Stimulated activated CD4-positive, alpha-beta T cell treated with anti-CD3 and anti-CD28 coated beads, Interleukin-4, amount 100 ng/mL, for 48 hours (primary cell): ENCODE measurements at places on chromosomes 7 and 10.

DNA sequence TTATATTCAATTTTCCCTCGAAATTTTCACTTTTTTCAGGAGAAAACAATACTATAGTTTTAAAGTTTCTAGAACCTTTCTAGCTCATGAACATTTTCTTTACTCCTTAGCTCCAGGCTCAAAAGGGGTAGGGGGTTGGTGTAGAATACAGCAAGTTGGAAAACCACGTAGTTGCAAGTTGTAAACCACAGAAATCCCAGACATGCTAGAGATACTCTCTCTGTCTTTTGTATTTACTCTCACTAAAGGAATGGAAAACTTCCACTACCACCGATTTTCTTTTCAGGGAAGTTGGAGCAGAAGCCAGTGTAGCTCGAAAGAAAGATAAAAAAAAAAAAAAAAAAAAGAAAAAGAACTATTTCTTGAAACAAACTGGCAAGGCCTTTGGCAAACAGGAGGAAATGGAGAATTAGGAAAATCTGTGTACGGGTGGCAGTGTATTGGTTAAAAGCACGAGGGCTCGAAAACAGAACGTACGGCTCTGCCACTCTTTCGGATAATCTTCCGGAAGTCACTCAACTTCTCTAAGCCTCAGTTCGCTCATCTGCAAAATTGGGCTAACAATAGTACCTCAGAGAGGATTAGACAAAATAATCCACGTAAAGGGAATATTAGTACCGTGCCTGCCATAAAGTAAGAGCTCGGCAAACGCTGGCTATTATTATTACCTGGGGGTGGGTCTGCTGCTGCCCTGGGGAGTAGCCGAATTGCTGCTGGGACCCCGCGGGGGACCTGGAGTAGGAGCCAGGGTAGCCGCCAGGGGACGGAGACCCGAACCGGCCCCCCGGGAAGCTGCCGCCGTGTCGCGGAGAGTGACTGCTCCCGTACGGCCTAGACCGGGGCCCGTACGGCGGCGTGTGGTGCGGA lies 628 bp downstream of the MPLKIP start:
- no peak for DNase-seq

GRCh38 chr10:46077731-46078413 lies 31.8 kb upstream of the MSMB start:
- no peak for DNase-seq

DNA sequence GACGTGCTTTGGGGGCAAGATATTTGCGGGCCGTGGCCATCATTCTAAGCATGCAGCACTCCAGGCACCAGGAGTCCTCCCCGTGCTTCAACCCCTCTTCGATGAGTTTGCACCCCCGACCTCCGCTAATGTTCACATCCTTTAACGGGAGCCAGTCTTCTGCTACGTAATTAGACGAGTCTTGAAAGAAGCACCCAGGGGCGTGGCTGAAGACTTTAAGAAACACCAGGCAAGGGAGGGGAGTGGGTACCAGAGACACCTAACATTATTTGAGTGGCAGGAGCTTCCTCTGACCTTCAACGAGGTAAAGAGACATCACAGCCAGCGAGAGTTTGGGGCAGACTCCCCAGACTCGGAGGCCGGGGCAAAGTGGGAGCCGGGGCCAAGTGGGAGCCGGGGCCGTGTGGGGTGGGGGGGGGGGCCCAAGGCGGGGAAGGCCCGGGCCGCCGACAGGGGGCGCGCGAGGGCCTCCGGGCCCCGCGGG lies 31.1 kb upstream of the TOMM7 start:
- no peak for DNase-seq

GRCh38 chr10:21292763-21293517 lies 232.5 kb downstream of the SKIDA1 start:
- no peak for DNase-seq

- DNase-seq = no peak
Measured at GRCh38 chr10:70566515-70567290, 35.8 kb downstream of the PRF1 start.

DNA sequence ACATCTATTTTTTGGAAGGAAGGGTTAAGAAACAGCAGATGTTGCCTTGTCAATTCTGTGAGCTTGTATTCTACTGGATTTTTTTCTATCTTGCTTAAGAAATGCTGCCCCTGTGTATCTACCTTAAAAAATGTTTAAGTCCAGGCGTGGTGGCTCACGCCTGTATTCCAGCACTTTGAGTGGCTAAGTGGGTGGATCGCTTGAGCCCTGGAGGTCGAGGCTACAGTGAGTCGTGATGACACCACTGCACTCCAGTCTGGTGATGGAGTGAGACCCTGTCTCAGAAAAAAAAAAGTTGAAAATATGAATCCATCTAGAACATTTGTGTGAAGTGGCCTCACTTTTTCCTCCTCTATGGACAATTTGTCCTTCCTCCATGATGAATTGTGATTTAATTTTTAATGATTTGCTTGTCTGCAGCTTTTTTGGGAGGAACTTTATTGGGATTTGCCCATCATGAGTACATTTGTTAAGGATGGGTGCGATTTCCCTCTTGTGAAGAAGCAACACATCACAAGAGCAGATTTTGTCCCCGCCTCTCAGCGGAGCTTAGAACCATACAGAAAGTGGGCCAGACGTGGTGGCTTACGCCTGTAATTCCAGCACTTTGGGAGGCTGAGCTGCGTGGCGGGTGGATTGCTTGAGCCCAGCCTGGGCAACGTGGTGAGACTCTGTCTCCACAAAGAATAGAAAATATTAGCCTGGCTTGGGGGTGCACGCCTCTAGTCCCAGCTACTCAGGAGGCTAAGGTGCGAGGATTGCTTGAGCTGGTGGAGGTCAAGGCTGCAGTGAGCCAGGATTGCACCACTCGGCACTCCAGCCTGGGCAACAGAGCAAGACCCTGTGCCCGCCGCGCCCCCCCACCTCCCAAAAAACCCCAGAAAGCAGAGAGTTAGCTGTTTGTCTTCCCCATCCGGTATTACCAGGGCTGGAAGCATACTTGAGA lies 57.7 kb downstream of the DNAJB6 start:
- DNase-seq = no peak

DNA sequence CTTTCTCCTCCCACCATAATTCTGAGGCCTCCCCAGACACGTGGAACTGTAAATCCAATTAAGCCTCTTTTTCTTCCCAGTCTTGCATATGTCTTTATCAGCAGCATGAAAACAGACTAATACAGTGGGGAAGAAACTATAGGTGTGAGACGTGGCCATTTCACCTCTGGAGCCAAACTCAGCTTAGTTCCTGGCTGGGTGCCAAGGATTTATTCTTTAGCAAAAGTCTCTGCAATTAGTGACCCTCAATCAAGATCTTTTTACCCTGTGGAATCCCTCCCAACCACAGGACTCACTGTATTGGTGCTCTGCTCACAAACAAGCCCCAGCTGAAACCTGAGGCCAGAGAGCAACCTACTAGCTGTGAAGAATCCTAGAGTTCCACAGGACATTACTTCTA lies 28.1 kb upstream of the SFTPD start:
- no peak for DNase-seq

DNA sequence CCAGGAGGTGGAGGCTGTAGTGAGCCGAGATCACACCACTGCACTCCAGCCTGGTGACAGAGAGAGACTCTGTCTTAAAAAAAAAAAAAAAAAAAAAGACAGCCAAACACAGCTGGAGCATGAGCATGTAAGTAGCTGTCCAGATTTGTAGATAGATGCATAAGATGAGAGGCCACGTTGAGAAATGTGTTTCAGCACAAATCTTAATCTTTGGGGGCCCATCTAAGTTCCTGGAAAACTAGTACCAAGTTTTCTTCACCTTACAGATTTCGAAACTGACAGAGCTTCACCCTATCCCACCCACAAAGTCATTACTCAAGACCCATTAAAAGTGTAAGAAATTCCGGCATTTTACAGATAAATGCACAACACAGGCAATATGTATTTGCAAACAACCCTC lies 208.2 kb downstream of the PARD3 start:
- DNase-seq = no peak

- no peak for DNase-seq
Measured at GRCh38 chr10:16964576-16965343, 147.5 kb upstream of the RSU1 start.

GRCh38 chr10:97057491-97058235 lies 128.1 kb downstream of the SLIT1 start:
- DNase-seq = no peak

- peak; percentile 44 for DNase-seq
Measured at GRCh38 chr7:50092579-50093491, at the start of gene ZPBP. Gene ZPBP (minus strand): TSS chr7:50093246. CDS start chr7:50093194, 52 bp downstream.

DNA sequence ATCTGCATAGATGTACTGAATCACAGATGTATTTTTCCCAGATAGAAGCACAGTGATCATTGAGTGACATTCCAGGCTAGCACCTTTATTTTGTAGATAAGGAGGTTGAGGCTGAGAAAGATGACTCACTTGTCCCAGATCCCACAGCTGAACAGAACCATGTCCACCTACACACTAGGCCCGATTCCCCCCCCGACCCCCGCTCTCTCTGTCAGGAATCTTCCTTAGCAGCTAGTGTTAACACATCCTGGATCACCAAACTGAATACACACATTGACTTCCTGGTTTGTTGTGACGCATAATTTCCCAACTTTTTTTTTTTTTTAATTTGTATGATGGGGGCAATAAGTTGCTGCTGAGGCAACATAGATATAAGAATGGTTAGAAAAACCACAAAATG lies 5.2 kb downstream of the SFMBT2 start:
- no peak for DNase-seq

DNA sequence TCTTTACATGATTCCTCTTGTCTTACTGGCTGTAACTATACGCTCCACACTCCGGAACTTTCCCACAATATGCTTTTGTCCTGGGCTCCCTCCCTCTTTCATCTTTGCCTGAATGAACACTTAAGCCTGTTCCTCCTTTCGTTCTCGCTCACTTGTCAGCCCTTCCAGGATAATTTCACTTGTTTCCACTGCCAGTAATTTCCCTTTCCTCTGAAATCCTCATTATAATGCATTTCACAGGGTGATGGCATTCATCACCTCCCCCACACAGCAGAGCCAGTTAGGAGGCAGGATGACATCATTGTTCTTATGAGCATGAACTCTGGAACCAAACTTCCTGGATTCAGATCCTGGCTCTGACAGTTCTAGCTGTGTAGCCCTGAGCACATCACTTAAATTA lies 372.6 kb downstream of the GPR158 start:
- no peak for DNase-seq

- no peak for DNase-seq
Measured at GRCh38 chr10:29886299-29886698, 173.1 kb downstream of the JCAD start.

GRCh38 chr10:86721232-86721631 lies 35.2 kb upstream of the BMPR1A start:
- DNase-seq = no peak

DNA sequence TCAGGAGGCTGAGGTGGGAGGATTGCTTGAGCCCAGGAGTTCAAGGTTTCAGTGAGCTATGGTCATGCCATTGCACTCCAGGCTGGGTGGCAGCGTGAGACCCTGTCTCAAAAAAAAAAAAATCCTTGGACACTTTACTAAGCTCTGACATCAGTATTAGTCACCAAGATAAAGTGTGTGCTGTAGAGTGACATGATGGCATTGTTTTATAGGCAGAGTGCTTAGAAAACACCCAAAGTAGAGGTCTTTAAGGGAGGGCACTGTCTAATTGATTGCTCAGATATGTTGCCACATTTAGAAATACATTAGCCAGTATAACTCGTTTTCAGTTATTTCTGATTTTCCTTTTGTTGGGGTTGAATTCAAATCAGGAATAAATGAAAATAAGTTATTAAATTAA lies 235.9 kb downstream of the REEP3 start:
- no peak for DNase-seq

GRCh38 chr7:98119256-98119918 lies 12.7 kb downstream of the LMTK2 start:
- no peak for DNase-seq

DNA sequence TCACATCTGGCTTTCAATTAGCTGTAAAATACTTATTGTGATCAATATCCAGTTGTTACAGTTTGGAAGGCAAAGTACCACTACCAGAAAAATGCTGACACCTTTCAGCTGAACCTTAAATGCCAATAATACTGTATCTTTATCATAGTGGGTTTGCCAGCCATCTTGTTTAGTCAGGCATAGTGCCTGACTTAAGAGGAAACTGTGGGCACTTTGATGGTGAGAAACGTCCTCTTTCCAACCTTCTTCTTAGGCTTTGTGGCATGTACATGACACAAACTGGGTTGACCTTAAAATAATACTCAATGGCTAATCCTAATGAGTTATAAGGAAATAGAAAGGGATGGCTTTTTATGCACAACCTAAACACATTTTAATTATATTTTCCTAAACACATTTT lies 52.3 kb upstream of the PRR15 start:
- DNase-seq = no peak

DNA sequence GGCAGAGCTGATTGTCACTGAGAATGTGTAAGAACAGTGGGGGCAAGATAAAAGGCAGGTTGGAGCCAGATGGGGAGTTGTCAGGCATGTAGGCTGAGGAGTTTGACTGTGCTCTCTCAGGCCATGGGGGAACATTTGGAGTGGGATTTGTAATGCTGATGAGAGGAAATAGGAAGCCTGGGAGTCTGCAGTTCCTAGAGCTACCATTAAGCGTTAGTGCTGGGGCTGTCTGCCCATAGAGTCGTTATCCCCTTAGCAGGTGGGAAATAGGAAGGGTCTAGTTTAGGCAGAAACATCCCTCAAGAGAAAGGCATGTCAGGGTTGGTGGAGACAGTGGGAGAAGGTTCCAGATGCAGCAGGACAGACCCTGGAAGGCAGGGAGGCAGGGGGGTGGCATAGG lies 75.5 kb downstream of the RPS24 start:
- no peak for DNase-seq

DNA sequence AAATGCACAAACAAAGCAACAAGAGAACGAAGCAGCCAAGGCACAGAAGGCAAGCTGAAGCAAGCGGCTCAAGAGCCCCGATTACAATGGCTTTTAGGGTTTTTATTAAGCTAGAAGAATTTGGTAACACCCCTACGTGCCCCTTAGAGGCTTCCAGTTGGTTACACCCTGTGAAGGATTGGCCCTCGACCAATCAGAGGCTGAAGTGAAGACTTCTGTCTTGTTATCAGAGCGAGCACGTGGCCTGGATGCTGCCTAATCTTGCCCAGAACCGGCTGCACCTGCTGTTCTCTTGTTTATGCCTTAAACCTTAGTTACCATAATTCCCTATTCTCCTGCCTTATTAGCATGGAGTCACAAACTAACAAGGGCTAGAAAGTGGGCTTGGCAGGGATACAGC lies 21.4 kb downstream of the KCNK18 start:
- no peak for DNase-seq

GRCh38 chr10:14050598-14050997 lies 280.1 kb downstream of the FRMD4A start:
- DNase-seq = no peak

GRCh38 chr10:18683427-18683826 lies 24.2 kb downstream of the ARL5B start:
- no peak for DNase-seq

DNA sequence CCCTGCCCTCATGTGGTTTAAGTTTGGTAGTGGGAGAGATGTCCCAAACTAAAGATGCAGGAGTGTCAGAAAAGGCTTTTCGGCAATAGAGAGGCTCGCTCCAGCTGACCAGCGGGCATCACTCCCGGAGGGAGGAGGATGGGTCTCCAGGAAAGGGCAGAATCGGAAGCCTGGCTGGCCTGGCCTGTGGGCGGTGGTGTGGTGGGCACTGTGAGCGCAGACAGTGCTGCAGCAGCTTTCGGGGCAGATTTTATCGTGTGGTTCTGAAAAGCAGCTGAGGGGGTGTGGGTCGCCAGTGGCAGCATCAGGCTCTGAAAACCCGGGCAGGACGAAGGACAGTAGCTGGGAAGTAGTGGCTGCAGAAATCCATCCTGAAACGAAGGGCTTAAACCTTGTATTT lies 12.8 kb downstream of the BNIP3 start:
- DNase-seq = no peak

GRCh38 chr10:34744590-34744989 lies 70.5 kb downstream of the PARD3 start:
- DNase-seq = no peak
